ENCODE measurements at places on chromosomes 6 and 20.
A peak's percentile ranks its signal among the peaks of the same experiment; 100 is the strongest.

DNA sequence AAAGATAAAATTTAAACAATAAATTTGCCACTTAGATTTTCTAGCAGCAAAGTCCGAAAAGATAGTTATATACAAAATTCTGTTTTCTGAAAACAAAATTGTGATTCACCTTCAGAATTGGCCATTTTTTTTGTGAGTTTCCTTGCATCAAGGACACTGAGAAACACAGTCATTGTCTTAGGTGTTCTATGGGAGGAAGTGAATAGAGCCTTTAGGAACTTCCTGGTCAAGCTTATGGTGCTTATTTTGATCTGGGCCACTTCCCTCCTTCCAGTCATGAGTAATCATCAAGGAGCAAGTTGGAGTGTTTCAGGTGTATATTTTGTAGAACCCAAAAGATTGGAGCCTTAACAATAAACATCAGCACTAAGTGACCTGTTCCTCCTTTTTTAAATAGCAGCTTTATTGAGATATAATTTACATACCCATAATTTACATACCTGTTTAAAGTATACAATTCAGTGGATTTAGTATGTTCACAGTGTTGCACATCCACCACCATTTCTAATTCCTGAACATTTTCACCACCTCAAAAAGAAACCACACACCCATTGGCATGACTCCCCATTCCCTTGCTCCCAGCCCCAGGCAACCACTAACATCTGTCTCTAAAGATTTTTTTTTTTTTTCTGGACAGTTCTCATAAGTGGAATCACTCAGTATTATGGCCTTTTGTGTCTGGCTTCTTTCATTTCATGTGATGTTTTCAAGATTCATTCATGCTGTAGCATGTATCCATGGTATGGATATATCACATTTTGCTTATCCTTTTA, 17.6 kb downstream of the TMEM74B start:
- DNase-seq = no peak

- DNase-seq = no peak
These were observed 16.3 kb downstream of the ADISSP start for GRCh38 chr20:3751305-3751674.

DNA sequence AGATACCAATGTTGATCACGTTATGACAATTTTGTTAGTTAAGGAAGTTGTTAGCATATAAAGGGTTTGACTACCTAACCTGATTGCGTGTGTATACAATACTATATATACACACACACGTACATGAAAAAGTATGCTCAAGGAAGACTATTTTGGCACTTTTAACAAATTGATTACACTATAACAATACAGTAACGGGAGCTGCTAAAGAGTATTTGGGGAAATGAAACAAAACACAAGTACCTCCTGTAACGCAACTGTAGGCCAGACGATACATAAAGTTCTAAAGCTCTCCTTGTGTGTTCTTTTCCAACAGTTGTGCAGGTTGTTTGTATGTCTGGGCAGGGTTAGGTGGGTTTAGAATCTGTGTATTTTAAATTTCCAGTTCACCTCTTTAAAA, 98.7 kb downstream of the PLEKHG1 start:
- DNase-seq = no peak

GRCh38 chr6:99026135-99026534, 78.4 kb upstream of the FBXL4 start:
- DNase-seq = no peak

DNA sequence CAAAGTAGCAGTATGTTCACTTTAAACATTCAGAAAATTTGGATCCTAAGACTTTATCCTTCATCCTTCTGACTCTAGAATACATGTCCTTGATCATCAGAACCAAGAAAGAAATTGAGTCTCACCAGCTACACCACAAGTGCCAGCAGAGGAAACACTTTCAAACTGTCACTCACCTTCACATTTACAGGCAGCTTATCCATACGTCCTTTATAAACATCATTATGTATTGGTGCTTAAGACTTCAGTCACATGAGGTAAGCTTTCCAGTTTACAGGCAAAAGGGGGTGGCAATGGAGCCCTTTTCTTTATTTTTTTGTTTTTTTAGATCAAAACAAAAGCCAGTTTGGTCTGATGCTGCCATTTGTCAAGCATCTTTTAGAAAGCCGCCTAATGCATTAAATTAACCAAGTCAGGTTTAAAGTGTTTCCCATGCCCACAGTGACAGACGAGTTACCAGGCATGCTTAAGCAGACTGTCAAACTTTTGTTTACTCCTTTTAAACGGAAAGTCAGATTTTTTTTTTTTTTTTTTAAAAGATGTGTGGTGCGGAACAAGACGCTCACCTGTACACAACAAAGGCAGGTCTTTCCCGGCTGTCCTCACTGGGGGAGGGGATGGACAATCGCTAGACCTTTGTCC, 952 bp upstream of the BRPF3 start:
- DNase-seq = no peak

GRCh38 chr6:32941214-32941768, 463 bp upstream of the HLA-DMB start:
- DNase-seq = no peak

- DNase-seq = no peak
These were observed 9.4 kb downstream of the TLDC2 start for GRCh38 chr20:36885356-36885755.

- DNase-seq = peak; percentile 94
These were observed 60.3 kb upstream of the HFE start for GRCh38 chr6:26026833-26027490.

- DNase-seq = no peak
These were observed 78.3 kb downstream of the MAFB start for GRCh38 chr20:40610730-40611129.

All from SJSA1 (cell line).